ENCODE measurements at places on chromosomes 2 and 18.

DNA sequence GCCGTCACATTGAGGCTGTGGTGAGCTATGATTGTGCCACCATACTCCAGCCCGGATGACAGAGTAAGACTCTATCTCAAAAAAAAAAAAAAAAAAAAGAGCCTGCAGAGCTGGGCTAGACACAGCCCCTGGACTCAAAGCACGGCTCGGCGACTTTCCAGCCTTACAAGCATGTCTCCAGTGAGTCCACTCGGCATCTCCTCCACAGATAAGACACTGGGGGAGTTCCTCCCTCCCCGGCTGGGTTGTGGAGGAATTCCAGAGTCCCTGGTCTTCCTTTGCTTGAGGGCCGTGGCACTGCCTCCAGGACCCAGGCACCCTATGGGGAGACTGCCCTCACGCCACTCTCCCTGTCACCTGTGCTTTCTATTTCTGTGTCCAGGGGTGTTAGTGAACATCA lies 30.9 kb upstream of the RPL31 start:
- no peak for DNase-seq

DNA sequence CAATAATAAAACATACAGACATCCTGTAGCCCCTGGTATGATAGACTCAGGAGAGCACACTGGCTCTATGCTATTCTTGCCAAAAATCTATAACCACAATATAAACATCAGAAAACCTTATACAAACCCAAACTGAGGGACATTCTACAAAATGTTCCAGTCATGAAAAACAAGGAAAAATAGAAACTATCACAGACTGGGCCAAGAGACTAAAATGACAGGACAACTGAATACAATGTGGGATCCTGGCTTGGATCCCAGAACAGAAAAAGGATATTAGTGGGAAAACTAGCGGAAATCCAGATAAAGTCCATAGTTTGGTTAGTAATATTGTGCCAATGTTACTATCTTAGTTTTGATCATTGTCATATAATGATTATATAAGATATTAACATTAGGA lies 29.6 kb upstream of the EPAS1 start:
- DNase-seq: no peak

GRCh38 chr2:218393750-218394290 lies 5.8 kb upstream of the CTDSP1 start:
- peak; percentile 51 for DNase-seq

DNA sequence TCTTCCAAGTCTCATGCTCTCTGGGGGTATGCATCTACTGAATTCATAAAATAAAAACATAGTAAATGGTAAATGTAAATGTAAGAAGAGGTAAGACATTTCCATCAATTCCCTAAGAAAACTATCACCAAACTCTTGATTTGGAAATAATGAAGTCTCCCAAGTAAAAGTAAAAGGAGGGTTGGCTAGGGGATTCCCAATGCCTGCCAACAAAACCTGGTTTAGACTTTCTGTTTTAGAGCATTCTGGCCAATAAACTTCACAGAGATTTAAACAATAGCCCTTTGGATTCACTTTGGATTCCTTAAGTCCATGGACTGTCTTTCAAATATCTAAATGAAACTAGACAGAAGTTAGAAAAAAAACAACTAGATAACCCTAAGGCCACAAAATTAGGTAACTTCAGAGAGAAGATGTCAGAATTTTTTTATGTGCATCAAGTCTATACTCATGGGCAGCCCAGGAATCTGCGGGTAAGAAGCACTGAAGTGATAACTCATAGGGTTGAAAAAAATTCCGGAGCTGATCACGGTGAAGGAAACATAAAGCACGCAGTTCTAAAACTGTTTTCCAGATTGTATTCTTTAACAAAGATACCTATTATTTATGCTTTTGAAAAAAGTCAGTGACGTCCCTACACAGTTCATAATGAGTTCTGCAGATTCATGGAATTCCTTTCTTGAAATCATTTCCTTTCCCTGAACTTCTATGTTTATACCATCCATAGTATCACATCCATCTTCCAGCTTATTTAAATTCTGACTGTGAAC lies 263.6 kb downstream of the AFF3 start:
- DNase-seq: no peak

DNA sequence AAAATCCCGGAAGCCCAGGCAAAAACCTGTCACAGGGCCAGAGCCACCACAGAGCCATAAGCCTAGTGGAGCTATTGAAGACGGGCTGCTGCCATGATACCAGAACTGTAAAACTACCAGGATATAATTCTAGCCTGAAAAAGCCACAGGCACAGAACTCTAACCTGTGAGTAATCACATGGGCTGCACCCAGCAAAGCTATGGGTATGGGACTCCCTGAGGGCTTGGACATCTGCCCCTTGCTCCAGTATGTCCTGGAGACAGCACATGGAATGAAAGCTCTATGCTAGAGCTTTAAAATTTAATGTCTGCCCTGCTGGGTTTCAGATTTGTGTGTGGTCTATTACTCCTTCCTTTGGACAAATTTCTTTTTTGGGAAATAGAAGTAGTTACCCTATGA lies 2183.6 kb upstream of the CELF4 start:
- no peak for DNase-seq

DNA sequence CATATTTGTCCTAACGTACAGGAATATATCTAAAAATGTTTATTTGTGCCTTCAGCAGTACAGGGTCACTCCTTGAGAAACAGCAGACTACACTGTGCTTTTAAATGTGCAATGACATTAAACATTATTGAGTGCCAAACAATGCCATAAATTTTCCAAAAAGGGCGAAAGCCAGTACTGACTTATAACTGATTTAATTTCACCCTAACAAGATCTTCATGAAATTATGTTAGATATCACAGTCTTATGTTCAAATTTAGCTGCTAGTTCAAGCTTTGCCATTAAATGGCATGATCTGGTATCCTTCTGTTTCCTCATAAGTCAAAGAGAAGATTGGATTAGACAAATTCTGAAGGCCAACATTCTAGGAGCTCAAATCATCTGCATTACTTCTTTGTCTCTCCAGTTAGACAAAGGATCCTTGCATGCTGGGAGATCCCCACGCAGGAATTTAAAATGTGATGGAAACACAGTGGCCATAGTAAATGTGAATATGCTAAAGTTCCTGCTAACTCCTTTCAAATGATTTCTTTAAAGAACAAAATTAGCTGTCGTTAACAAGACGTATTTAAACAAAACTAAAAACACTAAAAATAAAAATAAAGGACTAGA lies 129.3 kb upstream of the STON1 start:
- DNase-seq: no peak

DNA sequence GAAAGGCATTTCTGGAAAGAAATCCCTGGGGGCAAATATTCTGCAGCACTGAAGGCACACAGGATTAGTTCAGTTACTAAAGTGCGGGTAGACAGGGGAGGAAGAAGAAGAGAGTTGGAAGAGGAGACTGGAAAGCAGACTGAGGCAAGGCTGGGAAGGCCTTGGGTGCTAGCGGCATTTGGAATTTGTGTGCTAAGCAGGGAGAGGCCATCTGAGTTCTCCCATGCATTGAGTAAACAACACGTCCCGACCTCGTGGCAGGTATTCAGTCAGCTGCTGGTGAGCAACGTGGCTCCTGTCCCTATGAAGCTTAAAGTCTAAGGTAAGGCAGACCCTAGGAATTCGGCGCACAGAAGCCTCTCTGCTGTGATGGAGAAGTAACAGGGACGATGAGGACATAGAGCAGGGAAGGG lies 30.7 kb downstream of the ATP8B1 start:
- no peak for DNase-seq

DNA sequence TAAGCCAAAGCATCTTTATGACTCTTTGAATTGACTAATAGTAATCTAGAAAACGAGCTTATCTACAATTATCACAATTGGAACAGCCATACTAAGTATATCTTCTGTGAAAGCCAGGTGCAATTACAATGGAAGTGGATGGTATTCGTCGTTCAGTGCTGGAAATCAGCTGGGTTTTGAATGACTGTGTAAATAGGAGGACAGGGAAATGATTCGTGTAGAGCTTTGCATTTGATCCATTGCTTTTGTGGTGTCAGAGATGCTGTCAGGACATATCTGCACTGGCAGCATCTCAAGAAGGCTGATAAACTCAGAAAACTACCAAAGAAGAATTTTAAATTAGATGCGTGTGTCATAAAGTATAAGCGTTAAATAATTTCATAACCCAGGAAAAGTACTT lies 187.1 kb downstream of the ZNF407 start:
- no peak for DNase-seq

- peak; percentile 71 for DNase-seq
These were observed 1.2 kb upstream of the CHMP1B start for GRCh38 chr18:11849841-11850634.

- DNase-seq: no peak
These were observed 467.4 kb downstream of the SOX11 start for GRCh38 chr2:6159606-6160005.

- DNase-seq: no peak
These were observed 79.4 kb upstream of the SP3 start for GRCh38 chr2:174044556-174044955.

GRCh38 chr2:189192766-189193165 lies 13.2 kb upstream of the COL5A2 start:
- DNase-seq: no peak

DNA sequence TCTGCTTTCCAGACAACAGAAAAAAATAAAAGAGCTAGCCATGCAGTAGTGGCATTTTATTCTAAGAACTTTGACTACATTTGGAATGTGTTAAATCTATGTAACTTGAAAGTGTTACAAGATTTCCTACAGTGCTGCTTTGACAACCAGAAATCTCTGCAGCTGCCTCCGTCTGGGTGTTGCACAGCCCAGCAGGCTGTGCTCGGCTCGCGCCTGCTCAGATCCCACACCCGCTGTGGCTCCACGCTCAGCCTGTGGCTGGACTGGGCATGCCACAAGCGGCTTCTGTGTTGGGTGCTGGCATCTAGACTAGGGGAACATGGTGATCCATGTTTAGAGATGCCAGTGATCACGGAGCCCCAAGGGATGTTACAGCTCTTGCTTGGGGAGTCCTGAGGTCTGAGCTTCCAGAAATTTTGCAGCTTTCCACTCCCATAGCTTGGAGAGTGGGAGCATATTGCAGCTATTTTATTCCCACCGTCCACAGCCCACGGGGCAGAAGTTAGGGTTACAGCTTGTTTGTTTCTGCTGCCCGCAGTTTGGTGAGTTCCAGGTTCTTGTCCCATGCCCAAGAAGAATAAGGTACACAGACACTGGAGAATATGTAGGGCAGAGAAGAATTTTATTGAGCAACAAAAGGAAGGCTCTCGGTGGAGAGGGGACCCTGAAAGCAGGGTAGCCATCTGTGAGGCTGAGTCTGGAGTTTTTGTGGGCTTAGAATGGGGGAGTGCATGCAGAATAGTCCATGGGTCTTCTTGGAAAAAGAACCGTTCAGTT lies 44.1 kb downstream of the FAM171B start:
- no peak for DNase-seq

GRCh38 chr2:72173640-72174321 lies 26.1 kb upstream of the CYP26B1 start:
- DNase-seq: no peak

DNA sequence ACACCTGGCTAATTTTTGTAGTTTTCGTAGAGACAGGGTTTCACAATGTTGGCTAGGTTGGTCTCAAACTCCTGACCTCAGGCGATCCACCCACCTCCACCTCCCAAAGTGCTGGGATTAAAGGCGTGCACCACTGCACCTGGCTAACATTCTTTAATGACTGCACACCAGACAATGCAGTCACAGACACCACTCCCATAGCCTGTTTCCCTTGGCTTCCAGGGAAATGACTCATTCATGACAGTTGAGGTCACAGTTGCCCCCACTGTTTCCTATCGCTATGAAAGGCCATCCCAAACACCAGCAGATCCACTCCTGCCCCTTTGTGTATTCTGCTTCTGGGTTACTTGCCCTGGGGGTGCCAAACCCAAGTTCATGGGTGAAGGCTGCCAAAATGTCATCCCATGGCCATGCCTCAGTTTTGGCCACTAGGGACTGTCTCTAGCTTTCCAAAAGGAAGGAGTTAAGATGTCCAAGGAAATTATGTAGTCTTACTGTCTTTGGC lies 8.7 kb downstream of the CHMP1B start:
- DNase-seq: no peak

GRCh38 chr18:46566111-46566510 lies 90.9 kb downstream of the LOXHD1 start:
- DNase-seq: no peak

- no peak for DNase-seq
These were observed 189.8 kb downstream of the LTBP1 start for GRCh38 chr2:33136566-33136965.

GRCh38 chr2:41400088-41400665 lies 647.6 kb upstream of the PKDCC start:
- DNase-seq: no peak

DNA sequence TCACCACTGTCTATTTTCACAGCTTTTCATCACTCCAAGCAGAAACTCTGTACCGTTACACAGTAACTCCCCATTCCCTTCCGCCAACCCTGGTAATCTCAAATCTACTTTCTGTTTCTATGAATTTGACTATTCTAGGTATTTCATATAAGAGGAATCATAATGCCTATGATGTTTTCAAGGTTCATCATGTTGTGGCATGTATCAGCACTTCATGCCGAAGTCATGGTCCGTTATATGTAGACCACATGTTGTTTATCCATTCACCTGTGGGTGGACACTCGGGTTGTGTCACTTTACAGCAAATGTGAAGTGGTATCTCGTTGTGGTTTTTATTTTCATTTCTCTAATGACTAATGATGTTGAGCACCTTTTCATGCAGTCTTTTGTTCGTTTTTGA lies 21.6 kb downstream of the CPSF3 start:
- peak; percentile 5 for DNase-seq

DNA sequence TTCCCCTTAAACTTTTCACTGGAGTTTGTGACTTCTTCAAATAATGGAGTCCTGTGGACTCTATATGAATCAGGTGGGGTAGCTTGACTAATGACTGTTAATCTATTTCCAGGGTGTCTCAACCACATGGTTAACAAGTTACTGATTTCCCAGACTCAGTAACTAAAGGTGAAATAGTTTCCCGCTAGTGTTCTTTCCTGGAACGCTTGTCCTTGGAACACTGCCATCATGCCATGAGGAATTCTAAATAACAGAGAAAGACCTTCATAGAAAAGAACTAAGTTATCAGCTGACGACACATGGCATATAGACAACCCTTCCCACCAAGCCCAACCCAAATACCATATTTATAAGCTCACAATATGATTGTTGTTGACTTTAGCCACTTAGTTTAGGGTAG lies 1027.9 kb upstream of the FAM98A start:
- no peak for DNase-seq

DNA sequence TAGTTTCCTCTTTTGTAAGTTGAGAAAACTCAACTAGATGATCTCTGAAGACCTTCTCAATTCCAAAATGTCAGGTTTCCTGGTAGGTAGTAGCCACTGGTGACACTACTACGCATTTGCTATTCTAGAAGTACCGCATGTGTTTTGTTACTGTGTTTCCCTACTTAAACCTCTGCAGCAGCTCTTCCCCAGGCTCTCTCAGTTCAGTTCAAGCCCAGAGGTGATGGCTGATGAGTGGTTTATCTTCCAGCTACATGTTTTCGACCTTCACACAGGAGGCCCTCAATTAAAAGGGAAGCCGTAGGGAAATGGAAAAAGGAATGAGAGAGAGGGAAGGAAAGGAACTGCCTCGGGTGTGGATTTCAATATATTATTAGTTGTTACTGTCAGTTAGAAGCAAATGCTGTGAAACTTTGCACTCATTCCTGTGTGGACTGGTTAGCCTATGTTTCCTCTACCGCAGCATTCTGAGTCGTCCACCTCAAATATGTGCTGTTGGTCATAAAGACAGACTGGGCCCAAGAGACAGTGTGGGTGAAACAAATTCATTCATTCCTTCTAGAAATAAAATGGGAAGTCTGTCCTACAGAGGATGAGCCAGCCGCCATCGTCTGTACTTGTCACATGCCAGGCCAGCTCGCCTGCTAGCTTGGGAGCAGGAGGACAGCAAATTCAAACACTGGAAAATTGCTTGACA lies 455.2 kb upstream of the RAB12 start:
- no peak for DNase-seq

GRCh38 chr2:134468164-134468563 lies 214.3 kb downstream of the MGAT5 start:
- no peak for DNase-seq

Data from CD4-positive, alpha-beta T cell treated with Interleukin-17A for 1 hour (primary cell).